Mononuclear cell (primary cell): ENCODE measurements at places on chromosomes 7 and 10. TPM values are rescaled to one million over a fixed set of nuclear protein-coding genes. Genes with fewer than 3 reads are reported as not detected.

The TMEM213 gene
- total RNA-seq: not detected

The RPEL1 gene
- total RNA-seq: not detected

The ERVW-1 gene
- not detected for total RNA-seq

The TMEM130 gene
- total RNA-seq: 0.21 TPM

The FRAT1 gene
- 21.9 TPM for total RNA-seq

The SPDYE16 gene
- total RNA-seq: 0.10 TPM

The C10orf105 gene
- total RNA-seq: 0.31 TPM

The FAM180A gene
- total RNA-seq: not detected

The ZNF107 gene
- 22.0 TPM for total RNA-seq

The AKR1C4 gene
- 0.21 TPM for total RNA-seq

The C10orf90 gene
- total RNA-seq: not detected

The TRAPPC14 gene
- total RNA-seq: 19.1 TPM

The TMEM26 gene
- not detected for total RNA-seq

The NODAL gene
- not detected for total RNA-seq

The IL15RA gene
- total RNA-seq: 5.1 TPM
